ENCODE measurements at places on chromosomes 7 and 10.

- peaks cover 8% of the 10 kb centered on the region for H3K27me3 ChIP-seq
- no peaks in the 10 kb centered on the region for H3K4me1 ChIP-seq
- no peaks in the 10 kb centered on the region for H3K36me3 ChIP-seq
- no peak overlapping the region for H3K27ac ChIP-seq
These were observed 259.4 kb downstream of the CCSER2 start for GRCh38 chr10:84587789-84588188.

DNA sequence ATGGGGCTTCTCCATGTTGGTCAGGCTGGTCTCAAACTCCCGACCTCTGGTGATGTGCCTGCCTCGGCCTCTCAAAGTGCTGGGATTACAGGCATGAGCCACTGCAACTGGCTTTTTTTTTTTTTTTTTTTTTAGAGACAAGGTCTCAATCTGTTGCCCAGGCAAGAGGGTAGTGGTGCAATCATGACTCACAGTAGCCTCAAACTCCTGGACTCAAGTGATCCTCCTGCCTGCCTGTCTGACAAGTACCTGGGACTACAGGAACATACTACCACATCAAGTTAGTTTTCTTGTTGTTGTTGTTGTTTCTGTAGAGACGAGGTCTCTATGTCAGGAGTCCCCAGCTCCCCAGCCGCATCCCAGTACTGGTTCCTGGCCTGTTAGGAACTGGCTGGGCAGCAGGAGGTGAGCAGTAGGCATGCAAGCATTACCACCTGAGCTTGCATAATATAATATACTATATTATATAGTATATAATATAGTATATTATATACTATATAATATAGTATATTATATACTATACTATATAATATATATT, 55.7 kb downstream of the TPK1 start:
- peaks cover 10% of the 10 kb centered on the region for H3K4me1 ChIP-seq
- DNase-seq, result no peak
- H3K4me3 ChIP-seq, result no peak overlapping the region
- H3K27me3 ChIP-seq, result no peaks in the 10 kb centered on the region
- no peak overlapping the region for H3K27ac ChIP-seq
- H3K36me3 ChIP-seq, result no peaks in the 10 kb centered on the region

GRCh38 chr7:1510780-1511154, 6.6 kb upstream of the INTS1 start:
- DNase-seq, result no peak
- no peaks in the 10 kb centered on the region for H3K36me3 ChIP-seq
- H3K4me1 ChIP-seq, result peaks cover 20% of the 10 kb centered on the region
- H3K27me3 ChIP-seq, result no peaks in the 10 kb centered on the region
- no peak overlapping the region for H3K27ac ChIP-seq
- no peak overlapping the region for H3K4me3 ChIP-seq

GRCh38 chr10:122551450-122551849, 9.1 kb upstream of the DMBT1 start:
- H3K4me1 ChIP-seq, result no peaks in the 10 kb centered on the region
- H3K36me3 ChIP-seq, result no peaks in the 10 kb centered on the region
- DNase-seq, result no peak
- H3K4me3 ChIP-seq, result no peak overlapping the region
- no peak overlapping the region for H3K27ac ChIP-seq
- peaks cover 2% of the 10 kb centered on the region for H3K27me3 ChIP-seq

DNA sequence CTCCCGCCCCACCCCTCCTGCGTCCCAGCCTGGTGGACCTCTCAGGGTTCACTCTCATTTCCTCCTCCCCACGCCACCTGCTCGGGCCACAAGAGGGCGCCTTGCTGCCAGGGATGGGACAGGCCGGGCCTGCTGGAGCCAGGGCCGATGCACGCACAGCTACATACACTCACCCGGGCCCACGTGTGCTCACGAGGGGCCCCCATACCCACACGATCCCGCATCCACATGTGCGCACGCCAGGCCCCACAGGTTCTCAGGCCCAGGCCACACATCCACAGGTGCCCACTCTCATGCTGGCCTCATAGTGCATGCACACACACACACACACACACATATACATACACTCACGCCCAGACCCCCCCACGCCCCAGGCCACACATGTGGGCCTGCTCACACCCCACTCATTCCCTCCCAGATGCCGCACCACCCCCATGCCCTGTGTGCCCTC, 68.6 kb downstream of the LHPP start:
- H3K36me3 ChIP-seq, result no peaks in the 10 kb centered on the region
- H3K4me3 ChIP-seq, result no peak overlapping the region
- peaks cover 10% of the 10 kb centered on the region for H3K27me3 ChIP-seq
- peak; percentile 78 for DNase-seq
- H3K27ac ChIP-seq, result no peak overlapping the region

- no peak for DNase-seq
- no peak overlapping the region for H3K27ac ChIP-seq
- no peak overlapping the region for H3K4me3 ChIP-seq
- H3K36me3 ChIP-seq, result peaks cover 16% of the 10 kb centered on the region
- peaks cover 31% of the 10 kb centered on the region for H3K4me1 ChIP-seq
These were observed 18.7 kb downstream of the HERPUD2 start for GRCh38 chr7:35676211-35676610.

DNA sequence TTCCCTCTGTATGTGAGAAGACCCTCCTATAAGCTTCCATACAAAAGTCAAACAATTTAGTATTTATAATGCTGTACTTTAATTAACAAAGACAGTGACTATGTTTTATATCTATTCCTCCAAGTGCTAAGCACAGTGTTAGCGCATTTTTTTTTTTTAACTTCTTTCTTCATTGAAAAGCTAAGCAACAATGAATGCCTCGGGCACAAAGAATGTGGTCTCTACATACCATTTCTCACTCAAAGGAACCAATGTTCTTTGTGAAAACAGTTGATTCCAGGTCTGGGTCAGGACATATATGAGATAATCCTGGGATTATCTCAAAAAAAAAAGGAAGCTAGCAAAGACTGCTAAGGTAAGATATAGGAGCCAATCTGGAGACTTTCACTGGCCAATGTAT, 26.2 kb upstream of the REEP3 start:
- H3K27me3 ChIP-seq, result no peaks in the 10 kb centered on the region
- no peak for DNase-seq
- H3K27ac ChIP-seq, result no peak overlapping the region
- H3K36me3 ChIP-seq, result peaks cover 6% of the 10 kb centered on the region

GRCh38 chr7:111043561-111043960, 47.4 kb upstream of the LRRN3 start:
- H3K27ac ChIP-seq, result no peak overlapping the region
- peaks cover 9% of the 10 kb centered on the region for H3K36me3 ChIP-seq
- DNase-seq, result no peak
- no peak overlapping the region for H3K4me3 ChIP-seq
- no peaks in the 10 kb centered on the region for H3K27me3 ChIP-seq

- H3K27ac ChIP-seq, result no peak overlapping the region
- no peaks in the 10 kb centered on the region for H3K27me3 ChIP-seq
- DNase-seq, result no peak
- no peak overlapping the region for H3K4me3 ChIP-seq
These were observed 71.4 kb upstream of the SH2B2 start for GRCh38 chr7:102215256-102215655.

- H3K27ac ChIP-seq, result no peak overlapping the region
- no peaks in the 10 kb centered on the region for H3K4me1 ChIP-seq
These were observed 39.6 kb upstream of the MYL10 start for GRCh38 chr7:101668726-101669125.

DNA sequence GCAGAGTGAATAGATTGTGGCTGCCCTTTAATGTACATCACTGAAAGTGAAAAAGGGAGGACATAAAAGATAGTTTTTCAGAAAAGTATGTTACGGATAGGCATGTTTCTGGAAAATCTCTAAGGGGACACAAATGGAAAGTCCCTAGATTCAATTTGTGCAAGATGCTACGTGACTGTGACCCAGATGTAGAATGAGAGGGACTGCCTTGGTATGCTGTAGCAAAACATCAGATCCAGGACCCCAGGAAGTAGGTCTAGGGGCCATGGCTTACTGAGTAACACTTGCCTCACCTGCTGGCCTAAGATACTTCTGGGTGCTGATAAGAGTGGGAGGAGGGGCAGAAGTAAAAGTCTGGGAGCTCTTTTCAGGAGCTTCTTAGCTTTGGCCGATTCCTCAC, 191.2 kb upstream of the PHYHIPL start:
- H3K27me3 ChIP-seq, result no peaks in the 10 kb centered on the region
- no peaks in the 10 kb centered on the region for H3K36me3 ChIP-seq
- H3K27ac ChIP-seq, result no peak overlapping the region
- H3K4me1 ChIP-seq, result no peaks in the 10 kb centered on the region

DNA sequence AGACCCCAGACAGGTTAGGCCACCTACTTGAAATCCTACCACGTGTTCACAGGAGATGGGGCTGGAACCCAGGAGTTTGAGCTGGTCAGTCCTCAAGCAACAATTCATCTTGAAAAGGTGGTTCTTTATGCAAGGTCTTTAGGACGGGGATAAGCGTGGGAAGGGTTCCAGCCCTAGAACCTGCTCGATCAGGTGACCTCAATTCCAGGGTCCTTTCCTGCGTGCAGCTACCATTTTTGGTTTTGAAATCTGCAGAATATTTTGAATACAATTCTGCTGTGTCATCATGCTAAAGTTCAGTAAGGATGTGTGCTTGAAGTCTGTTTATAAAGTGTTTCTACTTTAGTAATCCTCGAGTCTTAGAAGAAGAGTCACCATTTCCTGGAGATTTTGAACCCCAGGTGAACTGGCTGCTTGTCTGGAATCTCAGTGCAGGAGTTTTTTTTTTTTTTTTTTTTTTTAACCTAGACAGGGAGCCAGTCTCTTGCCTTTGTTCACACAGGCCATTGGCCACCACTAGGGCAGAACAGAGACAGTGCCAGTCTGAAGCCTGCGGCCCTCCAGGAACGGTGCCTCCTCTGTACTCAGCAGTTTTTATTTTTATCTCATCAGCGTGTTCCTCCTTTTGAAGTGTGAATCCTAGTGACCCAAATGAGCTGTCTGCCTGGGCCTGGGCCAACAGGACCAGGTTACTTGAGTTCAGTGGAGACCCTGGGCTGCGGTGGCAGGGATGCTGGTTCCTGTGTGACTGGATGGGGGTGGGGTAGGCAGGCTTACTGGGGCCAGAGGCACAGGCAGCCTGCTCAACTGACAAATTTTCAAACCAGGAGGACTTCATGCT, 54.6 kb downstream of the EEPD1 start:
- no peak for DNase-seq
- peaks cover 19% of the 10 kb centered on the region for H3K4me1 ChIP-seq
- no peak overlapping the region for H3K4me3 ChIP-seq
- peak overlapping the region; percentile 7 for H3K27ac ChIP-seq
- H3K36me3 ChIP-seq, result no peaks in the 10 kb centered on the region
- peaks cover 5% of the 10 kb centered on the region for H3K27me3 ChIP-seq

- peaks cover 44% of the 10 kb centered on the region for H3K27me3 ChIP-seq
- DNase-seq, result no peak
- no peaks in the 10 kb centered on the region for H3K36me3 ChIP-seq
- H3K4me3 ChIP-seq, result no peak overlapping the region
- no peaks in the 10 kb centered on the region for H3K4me1 ChIP-seq
These were observed 345 bp downstream of the COBL start for GRCh38 chr7:51316262-51316665.

DNA sequence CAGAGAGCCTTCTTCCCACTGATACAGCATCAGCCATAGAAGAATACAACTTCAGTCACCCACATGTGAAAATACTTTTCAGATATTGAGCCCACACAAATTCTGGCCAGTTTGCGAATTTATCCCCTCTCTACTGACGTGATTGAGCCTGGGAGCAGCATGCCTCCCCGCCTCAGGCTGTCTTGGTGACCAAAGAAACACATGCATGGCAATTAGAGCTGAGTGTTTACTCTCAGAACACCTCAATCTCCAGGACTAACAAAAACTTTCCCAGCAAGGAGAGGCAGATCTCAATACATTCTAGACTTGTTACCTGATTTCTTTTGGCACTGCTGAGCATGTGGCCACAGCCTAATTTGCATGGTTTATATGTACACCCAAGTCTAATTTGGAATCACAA, 122.5 kb downstream of the TMEM26 start:
- no peak overlapping the region for H3K4me3 ChIP-seq
- no peak overlapping the region for H3K27ac ChIP-seq
- H3K27me3 ChIP-seq, result no peaks in the 10 kb centered on the region
- H3K4me1 ChIP-seq, result no peaks in the 10 kb centered on the region

DNA sequence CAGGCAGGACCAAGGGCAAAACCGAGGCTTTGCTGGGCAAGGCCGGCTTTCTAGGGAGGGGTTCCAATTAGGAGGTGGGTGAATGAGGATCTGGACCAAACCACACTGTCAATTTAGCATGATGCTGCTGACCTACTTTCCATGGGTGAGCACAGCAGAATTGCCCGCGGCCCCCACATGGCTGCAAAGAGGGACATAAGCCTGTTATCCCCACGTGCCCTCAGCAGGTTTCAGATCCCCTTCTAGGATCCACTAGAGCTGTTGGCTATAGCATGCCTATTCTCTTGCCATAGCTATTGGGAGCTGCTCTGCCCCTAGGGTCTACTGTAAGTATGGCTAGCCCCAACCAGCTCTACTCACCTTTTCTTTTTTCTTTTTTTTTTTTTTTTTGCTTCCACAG, 102.8 kb downstream of the COL13A1 start:
- no peaks in the 10 kb centered on the region for H3K36me3 ChIP-seq
- no peak overlapping the region for H3K27ac ChIP-seq

DNA sequence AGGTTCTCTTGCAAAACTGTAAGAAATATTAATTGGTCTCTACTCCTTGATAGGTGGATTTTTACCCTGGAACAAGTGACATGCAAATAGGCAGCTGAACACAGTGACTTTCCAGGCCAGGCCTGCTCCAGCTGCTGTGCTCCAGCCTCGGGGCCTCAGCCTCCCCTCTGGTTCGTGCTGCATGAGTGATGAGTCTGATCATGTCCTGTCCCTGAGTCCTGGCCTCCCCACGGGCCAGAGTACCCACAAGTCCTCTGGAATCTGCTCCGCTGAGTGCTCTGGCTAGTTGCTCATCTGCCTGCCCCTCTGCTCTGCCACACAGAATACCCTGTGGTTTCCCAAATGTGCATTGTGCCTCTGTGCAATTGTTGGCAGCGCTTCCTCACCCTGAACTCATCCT, 80.1 kb upstream of the PDZD8 start:
- no peak overlapping the region for H3K4me3 ChIP-seq
- no peaks in the 10 kb centered on the region for H3K4me1 ChIP-seq
- no peak for DNase-seq
- H3K27ac ChIP-seq, result no peak overlapping the region

- H3K27me3 ChIP-seq, result peaks cover 3% of the 10 kb centered on the region
- peak overlapping the region; percentile 87 for H3K4me3 ChIP-seq
- H3K27ac ChIP-seq, result peak overlapping the region; percentile 70
- H3K36me3 ChIP-seq, result no peaks in the 10 kb centered on the region
These were observed 203.3 kb downstream of the DIP2C start for GRCh38 chr10:486206-486605.

Measured in activated T-helper 1 cell treated with anti-CD3 and anti-CD28 coated beads, Interleukin-12 subunit alpha, Interleukin-12 subunit beta, Interleukin-2, Interleukin-4 antibody, amounts not matched to agents 30 ng/mL and 10 ng/mL and 1 ng/mL, durations not matched to agents 14 hours and 24 hours and 36 hours (primary cell).